ENCODE measurements at places on chromosomes 2 and 18.

- DNase-seq = no peak
Measured at GRCh38 chr2:241029599-241030332, 31.3 kb downstream of the SNED1 start.

DNA sequence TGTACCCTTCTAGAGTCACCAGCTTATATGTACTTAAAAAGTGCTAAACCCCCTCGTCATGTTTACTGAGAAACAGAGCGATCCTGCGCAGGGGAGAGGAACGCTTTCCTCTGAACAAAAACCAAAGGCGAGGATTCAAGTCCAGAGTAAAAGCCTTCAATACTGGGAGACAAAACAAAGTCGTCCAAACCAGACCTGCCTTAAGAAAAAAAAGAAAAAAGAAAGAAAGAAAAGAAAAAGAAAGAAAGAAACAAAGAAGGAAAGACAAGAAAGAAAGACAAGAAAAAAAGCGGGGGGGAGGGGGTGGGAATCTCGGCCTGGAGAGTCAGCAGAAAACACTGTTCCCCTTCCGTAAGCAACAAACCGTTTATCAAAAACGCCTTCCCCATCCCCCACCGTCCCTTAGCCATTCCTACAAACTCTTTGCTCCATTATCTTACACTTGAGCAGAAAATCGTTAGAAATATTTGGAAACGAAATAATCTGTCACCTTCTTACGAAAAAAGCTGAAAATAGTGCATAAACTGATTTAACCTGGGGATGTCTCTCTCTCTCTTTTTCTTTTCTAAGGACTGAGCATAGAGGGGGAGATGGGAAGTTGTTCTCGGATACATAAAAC, 3.3 kb downstream of the PTGR3 start:
- peak; percentile 70 for DNase-seq

DNA sequence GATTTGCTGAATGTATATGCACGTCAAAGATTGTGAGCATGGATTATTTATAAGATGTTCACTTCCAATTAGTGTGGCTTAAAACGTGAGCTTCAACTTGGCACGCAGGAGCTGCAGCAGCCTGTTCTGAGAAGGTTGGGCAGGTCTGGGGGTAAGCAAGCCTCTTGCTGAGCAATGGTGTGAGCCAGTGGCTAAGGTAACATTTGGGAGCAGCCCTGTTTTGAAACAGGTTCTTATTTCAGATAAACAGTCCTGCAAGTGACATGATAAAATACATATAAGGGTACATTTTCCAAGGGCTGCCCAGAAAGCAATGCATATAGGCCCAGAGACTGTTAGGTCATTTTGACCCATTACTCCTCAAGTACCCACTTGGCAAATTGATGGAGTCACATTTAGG, 415.3 kb downstream of the ZNF521 start:
- DNase-seq = no peak

GRCh38 chr2:185785851-185786473, 47.4 kb downstream of the FSIP2 start:
- DNase-seq = no peak

- DNase-seq = no peak
Measured at GRCh38 chr2:239484571-239485355, 83.9 kb upstream of the HDAC4 start.
